ENCODE measurements at places on chromosomes 3 and 15.

DNA sequence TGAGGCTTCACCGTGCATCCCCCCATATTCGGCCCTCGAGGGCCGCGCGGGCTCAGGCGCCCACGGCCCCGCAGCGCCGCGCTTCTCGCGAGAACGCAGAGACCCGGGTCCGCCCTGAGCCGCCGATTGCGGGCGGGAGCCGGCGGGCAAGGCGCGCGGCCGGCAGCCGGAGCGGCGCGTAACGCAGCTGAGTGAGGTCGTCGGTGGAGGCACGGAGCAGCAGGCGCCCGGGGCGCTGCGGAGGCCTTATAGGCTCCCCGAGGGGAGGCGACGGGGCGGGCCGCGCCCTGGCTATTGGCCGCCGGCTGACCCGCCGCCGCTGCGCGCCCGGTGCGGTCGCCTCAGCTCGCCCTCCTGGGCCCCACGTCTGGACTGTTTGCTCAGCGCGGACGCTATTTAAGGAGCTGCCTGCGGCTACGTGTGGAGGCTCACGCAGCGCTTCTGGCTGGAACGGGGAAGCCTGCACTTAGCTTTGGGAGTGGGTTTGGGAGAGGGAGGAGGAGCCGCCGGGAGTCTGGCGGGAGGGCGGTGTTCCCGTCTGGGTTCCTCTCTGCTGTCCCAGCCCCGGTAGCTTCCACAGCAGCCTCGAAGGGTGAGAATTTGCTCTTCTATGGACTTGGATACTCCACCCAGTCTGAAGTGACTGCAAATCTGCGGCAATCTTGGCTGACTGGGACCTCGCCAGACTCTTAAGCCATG lies at the start of gene PLOD2:
Gene PLOD2, minus strand, starts transcription at position 221 of the 699 bp plus-strand sequence. Its CDS starts 195 bp downstream, at position 26.
- peak; percentile 93 for DNase-seq

GRCh38 chr3:129705274-129705673 lies 98.8 kb upstream of the PLXND1 start:
- no peak for DNase-seq

DNA sequence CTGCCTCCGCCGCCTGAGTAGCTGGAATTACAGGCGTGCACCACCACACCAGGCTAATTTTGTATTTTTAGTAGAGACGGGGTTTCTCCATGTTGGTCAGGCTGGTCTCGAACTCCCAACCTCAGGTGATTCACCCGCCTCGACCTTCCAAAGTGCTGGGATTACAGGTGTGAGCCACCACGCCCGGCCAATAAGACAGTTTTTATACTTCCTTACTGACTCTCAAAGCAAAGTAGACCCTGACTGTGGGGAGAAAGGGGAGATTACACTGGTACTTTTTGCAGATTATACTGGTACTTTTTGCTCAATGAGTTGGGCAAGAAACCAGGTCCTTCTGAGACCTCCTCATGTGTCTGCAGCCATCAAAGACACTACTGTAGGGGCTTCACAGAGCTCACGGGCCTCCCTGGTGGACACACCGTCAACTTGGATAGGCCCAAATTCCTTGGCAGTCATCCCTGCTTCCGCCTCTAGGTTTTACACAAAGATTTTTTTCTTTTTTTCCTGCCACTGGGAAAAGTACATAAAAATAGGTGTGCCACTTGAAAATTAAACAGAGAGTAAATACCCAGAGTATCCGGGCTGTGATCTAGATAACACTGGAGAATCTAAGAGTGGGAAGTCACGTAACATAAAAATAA lies 143.3 kb upstream of the WNT5A start:
- no peak for DNase-seq

DNA sequence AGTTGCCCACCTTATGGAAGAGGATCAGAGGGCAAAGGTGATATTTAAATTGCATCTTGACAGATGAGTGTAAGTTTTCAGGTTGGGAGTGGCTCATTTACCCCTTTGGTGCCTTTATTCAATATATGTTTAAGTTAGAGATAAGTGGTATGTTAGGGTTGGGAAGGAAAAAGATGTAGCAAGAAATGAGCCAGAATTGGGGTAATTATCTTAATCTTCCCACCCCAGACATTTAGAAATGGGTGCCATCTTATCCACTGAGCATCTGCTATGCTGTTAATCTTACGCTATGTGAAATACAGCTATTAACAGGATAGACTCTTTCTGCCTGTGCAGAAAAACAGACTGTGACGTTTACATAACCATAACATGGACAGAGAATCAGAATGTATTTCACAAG lies 6.3 kb downstream of the CMTM7 start:
- no peak for DNase-seq

GRCh38 chr3:17664923-17665322 lies 77.5 kb downstream of the TBC1D5 start:
- no peak for DNase-seq

All from eye (tissue), 1 donor.